ENCODE measurements at places on chromosomes 16 and 17.

DNA sequence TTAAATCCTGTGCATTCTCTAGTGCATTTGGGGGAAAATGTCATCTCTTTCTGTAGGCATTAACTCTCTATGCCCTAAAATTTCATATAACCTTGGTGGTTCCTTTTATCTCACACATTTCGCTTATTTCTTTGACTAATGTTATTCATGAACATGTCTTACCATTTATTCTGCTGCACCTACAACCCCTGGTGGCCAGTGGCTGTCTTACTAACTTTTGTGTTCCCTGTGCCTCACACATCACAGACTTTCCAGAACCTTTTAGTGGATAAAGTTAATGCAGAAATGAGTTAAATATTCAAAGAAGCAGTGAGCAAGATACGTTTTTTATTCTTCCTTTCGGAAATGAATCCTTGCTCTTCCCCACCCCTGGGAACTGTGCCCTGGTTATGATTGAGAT is 111.9 kb downstream of the CDH13 start:
- no peak for DNase-seq

DNA sequence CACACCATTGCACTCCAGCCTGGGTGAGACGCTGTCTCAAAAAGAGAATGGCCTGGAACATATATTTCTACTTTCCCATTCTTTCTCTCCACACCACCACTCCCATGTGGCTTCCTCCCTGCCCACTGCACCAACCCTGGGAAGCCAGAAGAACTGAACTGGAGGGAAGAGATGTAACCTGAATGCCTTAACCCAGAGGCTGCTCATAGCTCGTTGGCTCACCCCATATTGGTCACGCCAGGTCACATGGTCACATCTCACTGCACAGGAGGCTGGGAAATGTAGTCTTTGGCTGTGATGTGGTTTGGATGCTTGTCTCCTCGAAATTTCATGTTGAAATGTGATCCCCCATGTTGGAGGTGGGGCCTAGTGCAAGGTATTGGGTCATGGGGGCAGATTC is 5.9 kb upstream of the DNAH17 start:
- no peak for DNase-seq

GRCh38 chr16:49890876-49891275 is 35.0 kb upstream of the ZNF423 start:
- DNase-seq = no peak

DNA sequence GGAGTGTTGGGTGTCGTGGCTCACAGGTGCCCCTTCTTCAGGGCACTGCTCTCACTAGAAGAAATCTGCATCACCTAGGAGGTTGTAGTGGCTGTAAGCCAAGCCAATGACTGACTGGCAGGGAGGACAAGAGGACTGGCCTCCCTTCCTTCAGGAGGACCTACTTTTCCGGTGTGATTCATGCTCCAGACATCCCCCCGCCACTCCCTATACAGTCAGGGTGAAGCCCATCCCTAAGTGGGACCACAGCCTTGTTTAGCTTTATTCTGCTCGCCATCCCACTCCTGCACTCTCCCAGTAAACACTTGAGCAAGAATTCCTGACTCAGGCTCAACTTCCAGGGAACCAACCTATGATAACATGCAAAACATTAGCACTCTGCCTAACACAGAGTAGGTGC is 67.0 kb downstream of the PLCG2 start:
- DNase-seq = no peak

- no peak for DNase-seq
These were observed 11.8 kb upstream of the MLYCD start for GRCh38 chr16:83887080-83887479.

- no peak for DNase-seq
These were observed 1.1 kb downstream of the ZNF423 start for GRCh38 chr16:49854796-49855203.

DNA sequence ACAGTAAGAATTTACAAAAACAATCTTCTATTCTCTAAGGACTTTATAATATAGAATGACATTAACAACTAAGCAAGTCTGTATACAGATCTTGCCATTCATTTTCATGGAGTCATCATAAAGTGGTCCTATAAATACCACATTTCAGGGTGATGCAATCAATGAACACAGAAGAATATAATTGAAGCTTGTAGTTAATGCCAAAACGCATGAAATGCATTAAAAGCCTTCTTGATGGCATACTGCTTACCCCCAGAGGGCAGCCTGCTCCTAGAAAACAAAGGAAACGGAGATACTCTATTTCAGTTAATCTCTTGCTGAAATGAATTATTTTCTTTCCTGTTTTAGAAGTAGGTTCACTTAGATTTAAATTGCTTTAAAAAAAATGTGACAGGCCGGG is 45.2 kb upstream of the STAC2 start:
- no peak for DNase-seq

DNA sequence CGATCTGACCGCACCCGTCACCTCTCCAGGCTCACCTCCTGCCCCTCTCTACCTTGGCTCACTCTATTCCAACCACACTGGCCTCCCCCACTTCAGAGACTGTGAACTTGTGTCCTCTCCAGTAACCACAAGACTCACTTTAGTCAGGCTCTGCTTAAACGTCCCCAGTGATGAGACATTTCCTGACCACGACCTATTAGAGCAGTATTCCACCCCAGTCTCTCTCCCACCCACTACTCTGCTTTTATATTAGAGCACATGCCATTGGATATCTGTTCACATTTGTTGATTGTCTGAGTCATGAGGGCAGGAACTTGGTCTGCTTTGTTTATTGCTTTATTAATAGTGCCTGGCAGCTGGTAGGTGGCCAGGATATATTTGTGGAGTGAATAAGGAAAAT is 20.1 kb downstream of the COX11 start:
- no peak for DNase-seq

- no peak for DNase-seq
These were observed 19.8 kb upstream of the ZFP90 start for GRCh38 chr16:68519225-68519745.

DNA sequence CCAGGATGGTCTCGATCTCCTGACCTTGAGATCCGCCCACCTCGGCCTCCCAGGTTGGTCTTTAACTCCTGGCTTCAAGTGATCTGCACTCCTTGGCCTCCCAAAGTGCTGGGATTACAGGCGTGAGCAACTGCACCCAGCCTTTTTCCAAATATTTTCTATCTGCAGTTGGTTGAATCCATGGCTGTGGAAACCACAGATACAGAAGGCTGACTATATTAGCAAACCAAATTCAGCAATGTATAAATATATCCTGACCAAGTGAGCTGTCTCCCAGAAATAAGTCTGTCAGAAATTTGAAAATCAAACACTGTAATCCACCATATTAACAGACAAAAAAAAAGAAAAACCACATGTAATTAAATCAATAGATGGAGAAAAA is 9.6 kb downstream of the CFDP1 start:
- DNase-seq = no peak

DNA sequence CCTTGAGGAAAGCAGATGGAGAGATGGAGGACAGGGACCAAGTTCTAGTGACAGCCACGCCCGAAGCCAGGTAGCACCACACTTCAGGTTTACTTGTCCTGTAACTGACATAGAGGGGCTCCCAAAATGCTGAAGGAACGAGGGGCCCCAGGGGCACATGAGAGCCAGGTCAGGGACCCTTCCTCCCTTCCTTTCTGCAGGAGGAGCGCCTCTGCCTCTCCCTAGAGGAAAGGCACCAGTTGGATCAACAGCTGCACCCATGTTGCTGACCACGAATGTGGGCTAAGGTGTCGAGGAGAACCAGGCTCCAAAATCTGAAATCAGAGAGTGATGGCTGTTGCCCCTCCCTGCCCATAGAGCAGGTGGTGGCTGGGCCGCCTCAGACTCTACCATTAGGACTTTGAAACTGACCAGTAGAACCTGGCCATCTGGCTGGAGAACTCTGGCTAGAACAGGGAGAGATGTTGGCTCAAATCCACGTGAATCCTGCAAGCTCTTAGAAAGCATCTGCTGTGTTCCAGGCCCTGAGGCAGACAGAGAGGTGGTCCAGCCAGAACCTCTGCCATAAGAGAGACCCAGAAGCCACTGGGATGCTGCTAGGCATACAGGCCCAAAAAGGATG is 218.8 kb downstream of the KATNIP start:
- DNase-seq = no peak

DNA sequence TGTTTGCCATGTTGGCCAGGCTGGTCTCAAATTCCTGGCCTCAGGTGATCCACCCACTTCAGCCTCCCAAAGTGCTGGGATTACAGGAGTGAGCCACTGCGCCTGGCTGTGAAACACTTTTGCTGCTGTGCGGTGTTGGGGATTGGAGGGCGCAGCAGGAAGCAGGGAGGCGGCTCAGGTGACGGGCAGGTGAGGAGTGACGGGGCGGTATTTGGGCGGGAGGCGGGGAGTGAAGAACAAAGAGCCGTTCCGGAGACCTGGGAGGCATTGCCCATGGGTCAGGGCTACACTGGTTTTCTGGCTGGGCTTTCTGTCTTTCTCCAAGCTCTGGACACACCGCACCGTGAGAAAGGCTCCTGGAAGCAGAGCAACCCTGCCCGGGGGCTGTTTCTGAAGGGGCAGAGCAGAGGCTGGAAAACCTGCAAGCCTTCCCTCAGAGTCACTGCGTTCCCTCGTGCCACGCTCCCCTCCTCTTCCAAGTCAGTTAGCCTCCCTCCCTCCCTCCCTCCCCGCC is 22.1 kb downstream of the CRISPLD2 start:
- peak; percentile 59 for DNase-seq

DNA sequence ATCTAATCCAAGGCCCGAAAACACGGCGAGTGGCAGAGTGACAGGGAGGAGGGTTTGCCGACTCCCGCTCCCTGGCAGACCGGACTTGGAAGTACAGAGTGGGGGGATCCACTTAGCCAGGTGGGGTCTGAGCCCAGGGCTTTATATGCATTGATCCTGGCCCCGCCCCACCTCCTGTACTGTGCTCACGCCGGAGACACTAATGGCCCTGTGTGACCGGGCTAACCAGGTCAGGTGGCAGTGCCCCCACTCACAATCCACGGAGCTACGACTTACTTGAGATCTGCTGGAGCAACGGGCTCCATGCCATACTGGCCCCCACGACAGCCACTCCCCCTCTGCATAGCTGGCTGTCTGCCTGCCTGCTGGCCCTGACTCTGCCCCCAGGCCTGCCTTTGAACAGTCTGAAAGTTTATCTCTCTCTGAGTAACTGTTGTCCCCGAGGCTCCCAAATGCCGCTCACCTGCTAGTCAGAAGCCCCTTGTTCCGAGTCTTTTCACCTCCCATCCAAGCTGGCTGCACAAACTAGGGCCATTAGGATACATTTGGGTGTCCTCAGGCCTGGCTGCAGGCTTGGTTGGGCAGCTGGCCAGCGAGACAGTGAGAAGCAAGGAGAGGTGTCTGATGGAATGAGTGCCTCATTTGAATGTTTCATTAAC is 28.0 kb downstream of the CACNA1G start:
- no peak for DNase-seq
